IPS DF 19.7 (cell line): ENCODE measurements at places on chromosomes 1 and 21.

DNA sequence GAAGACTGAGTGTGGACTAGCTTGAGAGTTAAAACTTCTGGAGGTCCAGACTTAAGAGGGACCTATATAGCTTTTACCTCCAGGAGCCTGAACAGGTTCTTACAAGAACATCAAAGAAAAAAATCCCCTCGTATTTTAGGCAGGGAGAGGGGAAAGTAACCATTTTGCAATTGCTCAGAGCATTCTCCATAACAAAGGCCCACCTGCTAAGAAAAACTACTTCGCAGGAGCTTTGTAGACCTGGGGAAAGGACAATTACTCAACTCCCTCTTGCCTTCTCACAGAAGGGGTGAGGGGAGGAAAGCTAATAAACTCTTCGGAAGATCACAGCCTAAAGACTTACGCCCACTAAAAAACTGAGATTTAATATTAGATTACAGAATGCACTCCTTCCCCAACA lies 86.3 kb downstream of the RERE start:
- DNase-seq = peak; percentile 61

- DNase-seq = no peak
These were observed 20.2 kb downstream of the BTG2 start for GRCh38 chr1:203325418-203326091.

DNA sequence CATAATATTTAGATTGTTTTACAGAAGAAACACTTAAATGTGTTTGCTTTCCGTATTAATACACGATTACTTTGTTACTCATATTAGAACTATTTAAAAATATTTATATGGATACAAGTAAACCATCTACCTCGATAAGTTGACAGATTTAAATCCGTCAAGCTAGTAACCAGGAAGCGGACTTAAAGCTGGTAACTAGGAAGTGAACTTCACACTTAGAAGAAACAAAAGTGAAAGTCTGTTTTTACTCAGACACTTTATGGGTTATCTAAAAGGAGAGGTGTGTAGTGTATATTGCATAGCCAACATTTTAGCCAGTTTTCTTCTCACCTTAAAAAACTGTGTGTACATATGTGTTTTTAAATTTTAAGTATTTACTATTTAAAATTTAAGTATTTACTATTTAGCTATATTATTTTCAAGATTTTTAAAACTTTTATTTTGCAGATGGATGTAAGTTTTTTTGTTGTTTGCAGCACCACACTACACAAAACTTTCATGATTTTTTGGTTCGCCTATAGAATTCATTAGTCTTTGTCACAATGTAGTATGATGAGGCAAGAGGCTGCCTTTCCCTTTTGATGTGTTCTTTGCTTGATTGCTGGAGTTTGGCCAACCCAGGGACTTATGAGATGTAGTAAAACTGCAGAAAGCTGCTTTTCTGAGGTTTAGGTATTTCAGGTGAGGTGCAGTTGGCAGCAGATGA lies 2.7 kb downstream of the USP25 start:
- no peak for DNase-seq

GRCh38 chr1:205570796-205571537 lies 60.8 kb downstream of the ELK4 start:
- DNase-seq = no peak

DNA sequence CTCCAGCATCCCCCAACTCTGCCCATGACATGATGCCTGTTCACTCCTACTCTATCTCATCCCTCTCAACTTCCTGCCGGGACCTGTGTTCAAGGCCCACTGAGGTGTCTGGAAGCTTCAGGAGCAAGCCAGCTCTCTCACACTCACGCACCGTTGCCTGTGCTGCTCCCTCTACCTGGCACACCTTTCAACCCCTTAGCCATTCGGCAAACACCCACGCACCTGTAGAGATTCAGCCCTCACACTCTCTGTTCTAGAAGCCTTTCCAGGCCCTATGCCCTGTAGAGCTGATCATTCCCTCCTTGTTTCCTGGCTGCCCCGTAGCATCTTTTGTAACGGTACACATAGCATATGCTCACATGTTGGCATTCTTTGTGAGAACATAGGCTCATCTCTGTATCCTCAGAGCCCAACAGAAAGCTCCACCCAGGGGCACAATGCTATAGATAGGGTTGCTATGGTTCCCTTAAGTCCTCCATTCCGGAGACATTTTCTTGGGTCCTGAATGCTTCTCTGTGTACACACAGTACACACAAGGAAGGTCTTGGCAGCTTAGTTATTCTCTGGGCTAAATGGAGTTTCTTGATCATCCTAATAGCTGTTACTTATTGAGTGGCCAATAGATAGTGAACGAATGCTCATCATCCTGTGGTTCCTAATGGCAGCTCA lies 1.3 kb downstream of the C8B start:
- no peak for DNase-seq

DNA sequence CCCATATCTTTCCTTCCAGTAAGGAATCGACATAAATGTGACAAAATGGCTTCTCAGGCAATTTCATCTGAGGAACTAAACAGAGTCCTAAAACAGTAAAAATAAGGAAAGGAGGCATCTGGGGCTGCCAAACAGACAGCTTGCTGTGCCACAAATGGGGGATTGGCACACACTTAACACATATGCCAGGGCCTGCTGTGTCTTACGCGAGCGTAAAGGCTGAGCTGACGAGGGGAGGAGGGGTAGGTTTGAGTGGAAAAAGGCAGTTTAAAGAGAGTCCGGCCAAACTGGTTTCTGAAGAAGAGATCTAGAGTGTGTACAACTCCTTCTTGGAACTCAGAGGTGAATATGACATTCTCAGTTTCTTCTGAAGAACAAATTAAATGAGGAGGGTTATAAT lies 244.1 kb upstream of the MAP1LC3C start:
- DNase-seq = no peak

DNA sequence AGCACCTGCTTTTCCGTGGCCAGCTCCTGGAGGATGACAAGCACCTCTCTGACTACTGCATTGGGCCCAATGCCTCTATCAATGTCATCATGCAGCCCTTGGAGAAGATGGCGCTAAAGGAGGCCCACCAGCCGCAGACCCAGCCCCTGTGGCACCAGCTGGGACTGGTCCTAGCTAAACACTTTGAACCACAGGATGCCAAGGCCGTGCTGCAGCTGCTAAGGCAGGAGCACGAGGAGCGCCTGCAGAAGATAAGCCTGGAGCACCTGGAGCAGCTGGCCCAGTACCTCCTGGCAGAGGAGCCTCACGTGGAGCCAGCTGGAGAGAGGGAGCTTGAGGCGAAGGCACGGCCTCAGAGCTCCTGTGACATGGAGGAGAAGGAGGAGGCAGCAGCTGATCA lies 413 bp downstream of the UBL4B start:
- no peak for DNase-seq

DNA sequence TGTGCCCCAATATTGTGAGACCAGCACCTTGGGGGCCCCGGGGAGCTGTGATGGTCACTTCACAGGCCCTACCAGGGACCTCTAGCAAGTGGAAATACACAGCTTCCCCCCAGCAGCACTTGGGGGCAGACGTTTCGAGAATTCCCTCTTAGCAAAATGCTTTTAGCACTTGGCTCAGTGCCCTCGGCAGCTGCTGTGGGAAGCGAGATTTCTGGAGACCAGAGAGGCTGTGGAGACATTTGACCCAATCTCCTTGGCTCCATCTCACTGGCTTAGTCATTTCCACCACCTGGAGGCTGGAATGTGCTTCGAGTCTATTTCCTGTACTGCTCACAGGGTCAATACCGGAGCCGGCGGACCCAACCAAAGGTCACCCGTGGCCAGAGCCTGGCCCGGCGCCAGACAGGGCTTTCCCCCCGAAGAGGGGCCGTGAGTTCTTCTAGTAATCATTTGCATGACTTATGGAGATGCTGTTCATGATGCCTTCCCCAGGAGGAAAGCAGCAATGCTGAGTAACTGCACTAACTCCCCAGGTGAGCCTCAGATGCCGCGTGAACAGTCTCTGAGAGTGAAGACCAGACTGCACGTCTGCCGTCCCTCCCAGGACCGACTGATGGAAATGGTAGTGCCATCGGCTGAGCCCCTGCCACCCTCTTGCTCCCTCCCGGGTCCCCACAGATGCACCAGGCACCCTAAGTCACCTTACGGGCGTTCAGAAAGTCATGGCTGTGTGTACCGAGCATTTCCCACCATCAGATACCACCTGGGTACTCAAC lies 4.4 kb upstream of the C2CD2 start:
- no peak for DNase-seq

- DNase-seq = peak; percentile 98
These were observed 18.4 kb downstream of the ATP1A4 start for GRCh38 chr1:160169553-160170399.

- peak; percentile 33 for DNase-seq
These were observed 57.9 kb downstream of the PHTF1 start for GRCh38 chr1:113701429-113701828.

- no peak for DNase-seq
These were observed at the start of gene GJA9 for GRCh38 chr1:38881487-38881886. TSS of gene GJA9 (minus strand) at chr1:38881587. CDS start at chr1:38876098, 5,489 bp downstream.

- no peak for DNase-seq
These were observed 22.6 kb downstream of the AK4 start for GRCh38 chr1:65170511-65171142.

DNA sequence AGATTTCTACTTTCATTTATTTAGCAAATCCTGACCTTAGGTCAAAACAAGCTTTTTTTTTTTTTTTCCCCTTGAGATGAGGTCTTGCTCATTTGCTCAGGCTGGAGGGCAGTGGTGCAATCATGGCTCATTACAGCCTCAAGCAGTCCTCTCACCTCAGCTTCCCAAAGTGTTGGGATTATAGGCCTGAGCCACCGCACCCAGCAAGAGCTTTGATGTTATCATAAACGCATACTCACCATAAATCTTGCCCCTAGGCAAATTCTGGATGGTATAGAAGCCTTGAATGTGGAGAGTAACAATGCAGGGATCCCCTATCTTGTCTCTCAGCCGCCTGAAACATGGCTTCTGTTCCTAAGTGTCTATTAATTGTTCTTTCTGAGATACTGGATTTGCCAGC lies 24.8 kb upstream of the CLDN8 start:
- DNase-seq = no peak

DNA sequence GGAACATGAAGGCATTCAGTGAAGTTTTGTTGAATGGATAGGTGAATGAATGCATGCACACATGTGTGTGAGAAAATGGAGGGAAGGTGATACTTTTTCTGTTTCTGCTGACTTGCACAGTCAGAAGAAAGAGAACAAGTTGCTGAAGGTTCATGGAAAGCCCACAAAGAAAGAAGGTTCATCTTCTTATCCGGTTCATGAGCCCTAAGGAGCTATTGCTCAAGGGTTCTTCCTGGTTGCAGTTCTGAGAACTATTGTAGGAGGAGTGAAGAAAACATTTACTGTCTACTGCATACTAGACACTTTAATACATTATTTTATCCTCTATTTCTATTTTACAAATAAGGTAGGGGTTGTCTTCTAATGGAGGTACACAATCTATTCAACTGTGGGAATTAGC lies 13.4 kb upstream of the NIBAN1 start:
- DNase-seq = no peak

DNA sequence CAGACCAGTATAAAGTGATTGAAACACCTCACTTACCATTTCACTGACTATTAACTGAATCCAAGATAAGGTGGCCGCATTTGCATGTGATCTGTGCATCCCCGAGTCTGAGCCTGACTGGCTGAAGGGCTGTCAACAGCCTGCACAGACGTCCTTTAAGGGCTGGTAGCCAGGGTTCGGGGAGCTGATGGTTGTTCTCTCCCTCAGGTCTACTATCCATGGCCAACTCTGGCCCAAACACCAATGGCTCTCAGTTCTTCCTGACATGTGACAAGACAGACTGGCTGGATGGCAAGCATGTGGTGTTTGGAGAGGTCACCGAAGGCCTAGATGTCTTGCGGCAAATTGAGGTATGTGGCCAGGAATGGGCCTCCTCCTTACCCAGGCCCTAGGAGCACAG lies 14.0 kb downstream of the PPIE start:
- DNase-seq = no peak

GRCh38 chr1:167412072-167412471 lies 106.3 kb downstream of the CD247 start:
- DNase-seq = no peak

DNA sequence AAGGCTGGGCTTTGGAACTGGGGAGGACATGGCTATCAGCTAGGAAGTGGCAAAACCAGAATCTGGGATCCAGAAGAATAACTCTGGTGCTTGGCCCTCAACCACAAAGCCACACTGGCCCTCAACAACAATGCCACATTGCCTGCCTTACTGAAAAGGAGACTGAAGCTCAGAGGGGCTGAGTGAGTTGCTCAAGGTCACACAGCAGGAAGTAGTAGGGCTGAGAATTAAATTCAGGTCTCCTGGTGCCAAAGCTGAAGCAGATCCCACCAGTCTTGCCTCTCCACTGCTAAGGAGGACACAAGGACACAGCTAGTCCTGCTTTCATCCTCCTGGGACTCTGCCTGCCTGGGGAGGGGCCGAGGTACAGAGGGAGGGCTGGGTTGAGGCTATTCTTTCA lies 29.4 kb upstream of the STUM start:
- no peak for DNase-seq

- no peak for DNase-seq
These were observed 126.1 kb upstream of the KLHDC7A start for GRCh38 chr1:18354612-18355011.

DNA sequence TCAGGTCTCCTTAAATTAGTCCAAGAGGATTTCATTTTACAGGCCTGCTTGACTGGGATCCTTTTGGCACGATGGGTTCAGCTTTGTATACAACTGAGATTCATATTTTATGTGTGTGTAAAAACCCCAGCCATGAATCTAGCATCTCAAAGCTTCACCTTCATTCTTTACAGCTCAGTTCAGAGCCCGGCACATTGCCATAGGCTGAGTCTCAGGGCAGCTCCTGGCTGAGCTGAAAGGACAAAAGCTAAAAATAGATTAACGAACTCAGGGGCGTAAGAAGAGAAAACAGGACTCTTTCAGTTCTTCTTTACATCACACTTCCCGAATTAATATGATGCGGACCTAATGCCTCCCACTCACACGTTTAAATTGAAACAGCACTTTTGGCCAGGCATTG lies 262.8 kb upstream of the PBX1 start:
- DNase-seq = no peak

GRCh38 chr1:158249646-158250045 lies 4.6 kb upstream of the CD1A start:
- no peak for DNase-seq

DNA sequence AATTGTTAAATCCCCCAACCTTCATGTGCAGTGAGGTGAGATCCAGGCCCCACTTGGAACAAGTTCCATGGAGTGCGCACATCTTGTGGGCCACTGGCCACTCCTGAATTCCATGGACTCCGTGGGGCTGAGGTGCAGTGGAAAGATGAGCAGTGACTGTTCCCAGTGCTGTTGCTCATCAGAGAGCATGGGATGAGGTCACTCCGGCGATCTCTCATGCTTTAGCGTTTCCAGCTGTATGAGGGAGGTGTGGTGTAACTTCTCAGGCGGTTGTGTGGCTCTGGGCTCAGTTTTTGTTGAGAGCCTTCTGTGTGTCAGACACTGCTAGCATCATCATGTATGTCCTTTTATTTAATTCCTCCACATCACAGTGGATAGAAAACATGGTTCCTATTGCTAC lies 96.2 kb downstream of the GALNT2 start:
- DNase-seq = no peak
